SW480 (cell line): ENCODE measurements at places on chromosomes 6 and 20.
A peak's percentile ranks its signal among the peaks of the same experiment; 100 is the strongest.

DNA sequence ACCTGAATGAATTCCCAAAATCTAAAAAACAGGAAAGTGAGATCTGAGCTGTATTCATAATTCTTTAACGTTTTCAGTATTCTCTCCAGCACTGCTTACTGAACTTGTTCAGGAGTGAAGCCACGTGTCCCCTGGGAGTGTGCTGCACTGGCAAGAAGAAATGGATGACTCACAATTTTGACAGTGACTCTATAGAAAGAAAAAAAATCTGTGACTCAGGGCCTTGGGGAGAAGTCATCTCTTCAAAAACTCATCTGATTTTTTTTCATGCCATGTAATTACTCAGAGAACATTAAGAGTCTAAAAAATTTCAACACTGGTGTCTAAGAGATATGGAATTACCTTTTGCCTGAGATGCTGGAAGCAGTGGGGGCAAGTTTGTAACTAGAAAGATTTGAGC is 39.7 kb downstream of the ANKEF1 start:
- DNase-seq = peak; percentile 67

GRCh38 chr20:63574829-63575743 is 1.0 kb upstream of the HELZ2 start:
- no peak for DNase-seq

DNA sequence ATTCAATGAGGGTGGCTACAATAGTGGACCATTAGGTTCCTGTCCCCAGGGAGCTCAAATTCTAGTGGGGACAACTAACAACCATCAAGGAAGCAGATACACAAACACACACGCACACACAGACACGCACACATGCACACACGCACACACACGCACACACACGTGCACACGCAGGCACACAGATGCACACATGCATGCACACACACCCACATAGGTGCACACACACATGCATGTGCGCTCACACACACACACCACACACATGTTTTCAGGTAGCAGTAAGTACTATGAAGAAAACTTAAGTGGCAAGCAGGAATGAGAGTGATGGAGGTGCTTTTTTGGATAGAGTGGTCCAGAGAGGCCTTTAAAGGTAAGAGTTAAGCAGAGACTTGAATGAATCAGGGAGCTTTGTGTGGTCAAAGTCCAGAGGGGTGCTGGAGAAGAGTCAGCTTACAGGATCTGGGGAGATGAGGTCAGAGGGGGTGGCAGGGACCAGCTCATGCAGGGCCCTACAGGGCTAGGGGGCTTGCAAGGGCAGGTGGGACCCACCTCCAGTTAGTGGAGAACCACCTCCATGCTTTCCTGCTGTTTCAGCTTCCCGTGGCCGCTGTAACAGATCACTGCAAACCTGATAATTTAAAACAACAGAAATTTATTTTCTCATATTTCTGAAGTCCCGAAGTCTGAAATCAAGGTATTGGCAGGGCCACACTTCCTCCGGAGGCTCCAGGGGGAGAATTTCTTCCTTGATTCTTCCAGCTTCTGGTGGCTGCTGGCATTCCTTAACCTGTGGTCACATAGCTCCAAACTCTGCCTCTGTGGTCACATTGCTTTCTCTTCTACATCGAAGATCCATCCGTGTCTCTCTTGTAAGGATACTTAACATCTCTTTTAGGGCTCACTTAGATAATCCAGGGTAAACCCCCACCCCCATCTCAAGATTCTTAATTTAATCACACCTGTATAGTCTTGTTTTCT is 6.9 kb upstream of the NSFL1C start:
- no peak for DNase-seq

DNA sequence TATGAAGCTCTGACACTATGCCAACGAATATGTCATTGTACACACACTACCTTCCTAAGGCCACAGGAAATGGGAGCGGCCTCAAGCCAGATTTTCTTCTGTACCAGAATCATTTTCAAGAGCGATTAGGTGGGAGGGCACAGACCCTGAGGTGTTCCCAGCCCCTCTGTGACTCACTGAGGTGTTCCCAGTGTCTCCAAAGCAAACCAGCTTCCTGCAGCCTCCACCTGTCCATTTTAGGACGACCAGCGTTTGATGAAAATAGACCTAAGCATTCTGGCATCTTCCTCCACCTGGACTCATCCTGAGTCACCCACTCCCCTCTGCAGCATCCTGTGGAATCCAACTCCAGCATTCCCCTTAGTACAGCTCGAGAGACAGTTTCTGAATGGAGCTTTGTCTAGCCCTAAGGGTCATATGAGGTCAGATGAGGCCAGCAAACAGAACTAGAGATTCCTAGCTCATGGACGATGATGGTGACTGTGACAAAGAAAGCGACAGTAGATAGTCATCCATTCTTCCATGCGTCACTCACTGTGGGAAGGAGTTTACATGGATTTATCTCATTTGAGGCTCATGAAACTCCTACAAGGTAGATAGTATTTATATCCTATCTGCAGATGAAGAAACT is 203.4 kb downstream of the PTPRT start:
- peak; percentile 48 for DNase-seq

GRCh38 chr20:39813190-39813829 is 851.2 kb downstream of the DHX35 start:
- DNase-seq = no peak

DNA sequence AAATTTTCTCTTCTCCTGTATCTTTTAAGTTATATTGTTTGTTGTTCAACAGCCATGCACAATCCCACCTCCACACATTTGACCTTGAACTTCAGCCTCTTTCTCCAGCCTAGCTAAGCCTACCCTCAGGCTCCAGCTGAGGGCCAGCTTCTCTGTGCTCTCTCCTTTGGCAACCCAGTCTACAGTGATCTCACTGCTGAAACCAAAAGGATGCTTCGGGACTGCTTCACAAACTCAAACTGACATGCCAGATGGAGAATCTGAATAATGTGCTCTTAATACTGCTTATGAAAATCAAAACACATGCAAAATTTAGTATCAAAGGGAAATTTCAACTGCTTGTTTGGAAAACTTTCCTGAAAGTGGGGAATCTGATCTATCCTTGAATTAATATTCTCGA is 16.1 kb upstream of the RIN2 start:
- no peak for DNase-seq
